ENCODE measurements at places on chromosomes 1 and 21.

- no peak for DNase-seq
These were observed 32.9 kb upstream of the AGPAT3 start for GRCh38 chr21:43832158-43832550.

DNA sequence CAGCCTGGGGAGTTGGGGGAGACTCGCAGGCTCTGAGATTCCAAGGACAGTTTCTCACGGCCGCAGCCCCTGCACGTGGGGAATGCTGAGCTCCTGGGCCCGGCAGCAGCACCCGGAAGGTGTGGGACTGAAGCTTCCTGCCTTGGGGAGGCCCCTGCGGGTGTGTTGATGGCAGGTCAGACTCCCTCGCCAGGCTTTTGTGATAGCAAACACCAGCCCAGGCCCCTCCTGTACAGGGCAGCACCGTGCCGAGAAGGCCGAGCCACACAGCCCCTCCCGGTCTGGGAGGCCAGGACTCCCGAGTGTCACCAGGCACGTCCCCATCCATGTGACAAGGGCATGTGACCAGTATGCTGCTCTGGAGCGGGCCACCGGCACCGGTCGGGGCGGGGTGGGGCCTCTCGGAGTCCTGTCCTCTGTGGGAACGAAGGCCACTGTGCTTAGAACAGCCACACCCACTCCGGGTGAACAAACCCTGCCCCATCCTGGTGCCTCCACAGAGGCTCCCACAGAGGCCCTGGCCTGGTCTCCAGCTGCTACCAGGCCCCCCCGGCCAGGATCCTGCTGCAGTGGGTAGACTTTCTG is 31.1 kb upstream of the ARHGEF16 start:
- no peak for DNase-seq

- DNase-seq = peak; percentile 43
These were observed 59.0 kb upstream of the PGD start for GRCh38 chr1:10339815-10340214.

GRCh38 chr1:38784452-38785284 is 74.9 kb downstream of the RRAGC start:
- no peak for DNase-seq

GRCh38 chr1:167463080-167463479 is 55.2 kb downstream of the CD247 start:
- DNase-seq = no peak

- no peak for DNase-seq
These were observed 4.7 kb upstream of the TSNAX start for GRCh38 chr1:231523816-231524215.

GRCh38 chr1:65412256-65412983 is 8.0 kb upstream of the LEPR start:
- DNase-seq = no peak

DNA sequence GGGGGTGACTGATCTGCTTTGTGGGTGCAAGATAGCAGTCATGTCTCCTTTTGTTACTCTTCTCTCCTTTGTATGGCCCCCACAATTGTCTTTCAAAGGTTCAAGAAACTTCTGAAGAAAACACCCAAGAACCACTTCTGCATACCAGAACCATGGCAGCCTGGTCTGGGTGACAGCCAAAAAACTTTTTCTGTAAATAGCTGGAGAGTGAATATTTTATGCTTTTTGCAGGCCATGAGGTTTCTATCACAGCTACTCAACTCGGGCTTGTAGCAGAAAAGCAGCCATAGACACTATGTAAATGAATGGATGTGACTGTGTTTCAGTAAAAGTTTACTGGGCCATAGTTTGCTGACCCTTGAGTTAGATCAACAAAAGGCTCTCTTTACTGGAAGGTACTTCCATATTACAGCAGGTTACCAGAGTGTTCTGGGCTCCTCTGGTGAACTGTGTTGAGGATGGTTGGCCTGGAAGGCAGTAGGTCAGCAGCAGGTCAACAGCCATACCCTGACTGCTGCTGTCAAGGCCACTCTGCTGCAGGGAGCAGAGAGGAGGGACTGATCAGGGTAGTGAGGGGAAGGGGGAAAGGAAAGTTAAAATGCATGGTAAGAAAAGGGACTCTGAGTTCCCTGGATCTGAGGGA is 116.4 kb downstream of the GDAP2 start:
- no peak for DNase-seq

DNA sequence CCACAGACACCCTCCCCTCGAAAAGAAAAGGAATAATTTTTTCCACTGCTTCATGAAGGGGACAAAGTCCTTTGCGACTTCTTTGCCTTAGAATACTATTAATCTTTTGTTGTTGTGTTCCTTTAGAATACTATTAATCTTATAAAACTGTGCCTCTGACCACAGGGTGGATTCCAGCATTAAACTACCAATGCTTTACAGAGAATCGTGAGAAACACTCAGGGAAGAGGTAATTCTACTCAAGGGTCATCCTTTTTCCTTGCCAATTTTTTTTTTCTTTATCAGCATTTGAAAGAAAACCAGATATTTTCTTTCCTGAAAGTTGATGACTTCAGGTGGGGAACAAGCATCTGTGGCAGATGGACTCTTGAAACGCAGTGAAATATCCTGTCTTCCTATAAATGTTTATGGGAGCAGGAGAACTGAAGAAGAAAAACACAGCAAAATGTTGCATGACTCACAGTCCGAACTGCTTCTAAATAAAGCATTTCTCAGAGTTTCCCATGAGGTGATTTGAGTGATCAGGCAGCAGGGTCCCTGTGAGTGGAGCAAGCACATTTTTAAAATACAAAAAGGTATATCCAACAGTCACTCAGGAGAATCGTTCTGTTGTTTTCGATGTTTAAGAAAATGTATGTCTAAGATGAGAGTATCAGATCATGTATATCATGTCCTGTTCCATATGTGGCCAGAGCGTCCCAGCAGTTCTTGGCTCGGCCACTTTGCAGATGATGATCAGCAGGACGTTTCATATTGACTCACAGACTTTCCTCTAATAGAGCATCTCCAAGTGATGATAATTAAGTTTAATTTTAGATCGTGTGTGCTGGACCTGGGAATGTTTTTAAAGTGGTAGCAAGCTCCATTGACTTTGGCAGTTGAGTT is 154.2 kb upstream of the RUNX1 start:
- DNase-seq = no peak

DNA sequence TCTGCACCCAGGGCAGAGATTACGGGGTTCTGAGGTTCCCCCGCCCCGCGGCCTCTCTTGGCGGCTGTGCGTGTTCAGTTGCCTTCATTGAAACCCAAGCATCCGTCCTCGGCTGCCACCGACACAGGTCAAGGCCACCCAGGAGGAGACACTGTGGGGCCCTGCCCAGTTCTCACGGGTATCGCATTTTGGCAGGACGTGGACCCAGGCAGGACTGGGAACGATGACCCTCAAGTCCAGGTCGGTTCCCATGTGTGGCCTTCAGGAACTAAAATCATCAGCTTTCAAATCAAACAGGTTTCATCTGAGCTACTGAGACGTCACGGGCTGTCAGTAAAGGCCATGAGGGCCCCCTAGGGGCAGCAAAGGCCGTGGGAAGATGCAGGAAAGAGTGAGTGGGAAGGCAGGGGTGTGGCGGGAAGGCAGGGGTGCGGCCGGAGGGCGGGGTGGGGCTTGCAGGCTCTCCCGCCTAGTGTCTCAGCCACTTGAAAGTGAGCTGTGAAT is 7.0 kb upstream of the C1orf174 start:
- DNase-seq = no peak

DNA sequence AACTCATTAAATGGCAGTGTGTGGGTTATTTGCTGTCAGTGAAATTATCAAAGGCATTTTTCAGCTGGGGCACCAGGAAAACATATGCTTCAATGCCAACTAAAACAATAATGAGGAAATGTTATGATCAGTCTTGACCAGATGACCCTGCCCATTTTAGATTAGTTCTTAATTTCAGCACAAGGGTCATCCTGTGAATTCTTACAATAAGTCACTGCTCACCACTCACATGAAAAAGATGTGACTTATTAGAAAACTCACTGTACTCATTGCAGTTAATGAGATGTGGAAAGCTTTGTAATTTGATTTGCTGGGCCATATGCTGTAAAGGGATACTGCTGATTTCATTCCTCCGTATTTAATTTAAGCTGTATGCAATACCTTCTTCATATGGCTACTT is 178.5 kb upstream of the LMO4 start:
- no peak for DNase-seq

DNA sequence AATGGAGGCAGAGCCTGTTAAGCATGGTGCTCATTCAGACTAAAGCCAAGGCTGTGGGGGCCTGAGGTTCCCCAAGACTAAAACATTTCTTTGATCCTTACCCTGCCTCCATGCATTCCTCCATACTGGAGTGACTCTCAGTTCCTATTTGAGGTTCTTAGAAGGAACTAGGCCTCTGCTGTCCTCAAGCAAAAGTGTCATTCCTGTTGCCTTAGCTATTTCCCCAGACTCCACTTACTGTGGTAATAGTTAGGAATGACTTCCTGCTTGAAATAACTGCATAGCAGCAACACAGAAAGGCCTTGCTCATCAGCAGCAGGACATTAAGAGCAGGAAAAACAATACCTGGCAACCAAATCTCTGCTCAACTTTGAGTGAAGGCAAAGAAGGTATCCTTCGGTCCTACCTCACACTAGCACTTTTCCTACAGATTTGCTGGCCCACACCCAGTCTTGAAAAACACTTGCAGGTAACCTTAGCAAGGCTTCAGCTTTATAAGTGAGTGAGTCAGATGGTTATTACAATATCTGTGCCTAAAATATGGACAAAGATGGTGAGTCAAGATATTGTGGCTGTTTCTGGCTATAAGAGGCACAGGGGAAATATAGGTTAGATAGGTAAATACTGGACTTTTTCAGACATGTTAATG is 14.8 kb downstream of the LRRC41 start:
- no peak for DNase-seq

DNA sequence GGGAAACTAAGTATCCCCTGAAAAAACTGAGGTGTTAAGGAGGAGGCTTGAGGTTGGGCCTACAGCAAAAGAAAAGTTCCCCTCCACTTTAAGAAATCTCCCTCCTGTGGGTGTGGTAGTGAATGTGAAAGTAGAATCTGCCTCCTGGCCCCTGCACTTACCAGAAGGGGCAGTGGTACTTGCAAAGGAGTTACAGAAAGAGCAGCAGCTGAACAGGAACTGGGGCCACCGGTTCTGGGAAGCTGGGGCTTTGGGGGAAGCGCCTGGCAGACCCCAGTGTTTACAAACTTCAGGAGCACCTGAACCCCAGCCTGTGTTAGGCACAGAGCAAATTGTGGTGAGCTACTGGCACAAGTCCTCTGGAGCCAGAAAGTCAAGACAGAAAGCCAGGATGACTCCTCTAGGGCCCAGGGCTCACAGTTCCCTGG is 250.2 kb upstream of the FGGY start:
- no peak for DNase-seq

DNA sequence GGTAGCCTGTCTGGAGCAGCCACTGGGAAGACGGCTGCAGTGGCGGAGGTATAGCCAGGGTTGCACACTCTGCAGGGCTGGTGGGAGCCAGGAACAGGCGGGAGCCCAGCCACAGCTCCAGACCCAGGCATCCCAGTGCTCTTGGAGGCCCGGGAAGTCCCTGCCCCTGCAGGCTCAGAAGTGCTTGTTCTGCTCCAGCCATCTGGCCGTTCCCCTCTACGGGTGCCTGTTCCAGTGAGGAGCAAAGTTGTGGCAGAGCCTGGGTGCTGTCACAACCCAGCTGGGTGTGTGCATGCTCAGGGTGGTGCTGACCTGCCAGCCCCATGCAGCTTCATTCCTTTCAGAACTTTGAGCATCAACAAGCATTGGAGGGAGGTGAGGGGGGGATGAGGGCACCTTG is 31.7 kb upstream of the BACE2 start:
- DNase-seq = no peak

DNA sequence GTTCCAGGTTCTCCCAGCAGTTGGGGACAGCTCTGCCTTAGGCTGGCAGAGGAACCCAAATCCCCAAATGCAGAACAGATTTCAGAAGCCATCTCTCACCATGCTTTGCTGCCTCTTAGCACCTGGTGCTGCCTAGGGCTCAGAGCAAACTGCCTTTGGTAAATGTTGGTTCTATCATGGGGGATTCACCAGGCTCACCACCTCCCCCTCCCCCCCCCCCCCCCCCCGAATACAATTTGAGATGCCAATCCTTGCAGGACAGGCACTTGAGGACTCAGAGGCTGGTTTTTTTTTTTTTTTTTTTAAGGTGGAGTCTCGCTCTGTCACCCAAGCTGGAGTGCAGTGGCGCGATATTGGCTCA is 447 bp upstream of the PAQR6 start:
- DNase-seq = no peak

- DNase-seq = no peak
These were observed 8.6 kb downstream of the JAM2 start for GRCh38 chr21:25647647-25648046.

DNA sequence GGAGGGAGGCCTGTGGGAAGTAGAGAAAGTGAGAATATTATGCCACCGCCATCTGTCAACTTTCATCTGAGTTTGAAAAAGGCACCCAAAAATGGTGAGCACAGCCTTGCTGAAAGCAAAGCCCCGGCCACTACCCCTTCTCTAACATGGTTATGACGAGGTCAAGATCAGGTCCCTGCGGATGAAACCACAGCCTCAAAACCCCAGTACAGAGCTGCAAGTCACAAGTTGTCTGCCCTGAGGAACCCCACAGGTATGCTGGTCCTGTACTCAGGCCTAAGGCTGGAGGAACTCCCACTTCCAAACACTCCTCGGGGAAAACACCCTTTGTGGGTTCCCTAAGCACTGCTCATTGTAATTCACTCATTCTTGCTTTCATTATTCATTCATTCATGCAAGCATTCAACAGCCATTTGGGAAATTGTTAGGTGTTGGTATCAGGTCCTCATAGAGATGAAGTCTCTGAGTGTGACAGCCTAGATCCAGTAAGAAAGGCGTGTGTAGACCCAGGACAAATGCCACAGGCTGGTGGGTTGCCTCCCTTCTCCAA is 216.6 kb upstream of the EDN2 start:
- no peak for DNase-seq

Measured in muscle of arm (tissue), 14 donors.